Kidney (tissue), 22 donors: ENCODE measurements at places on chromosomes 1 and 21.

- DNase-seq = no peak
These were observed 906 bp upstream of the FBXO28 start for GRCh38 chr1:224113005-224113404.

DNA sequence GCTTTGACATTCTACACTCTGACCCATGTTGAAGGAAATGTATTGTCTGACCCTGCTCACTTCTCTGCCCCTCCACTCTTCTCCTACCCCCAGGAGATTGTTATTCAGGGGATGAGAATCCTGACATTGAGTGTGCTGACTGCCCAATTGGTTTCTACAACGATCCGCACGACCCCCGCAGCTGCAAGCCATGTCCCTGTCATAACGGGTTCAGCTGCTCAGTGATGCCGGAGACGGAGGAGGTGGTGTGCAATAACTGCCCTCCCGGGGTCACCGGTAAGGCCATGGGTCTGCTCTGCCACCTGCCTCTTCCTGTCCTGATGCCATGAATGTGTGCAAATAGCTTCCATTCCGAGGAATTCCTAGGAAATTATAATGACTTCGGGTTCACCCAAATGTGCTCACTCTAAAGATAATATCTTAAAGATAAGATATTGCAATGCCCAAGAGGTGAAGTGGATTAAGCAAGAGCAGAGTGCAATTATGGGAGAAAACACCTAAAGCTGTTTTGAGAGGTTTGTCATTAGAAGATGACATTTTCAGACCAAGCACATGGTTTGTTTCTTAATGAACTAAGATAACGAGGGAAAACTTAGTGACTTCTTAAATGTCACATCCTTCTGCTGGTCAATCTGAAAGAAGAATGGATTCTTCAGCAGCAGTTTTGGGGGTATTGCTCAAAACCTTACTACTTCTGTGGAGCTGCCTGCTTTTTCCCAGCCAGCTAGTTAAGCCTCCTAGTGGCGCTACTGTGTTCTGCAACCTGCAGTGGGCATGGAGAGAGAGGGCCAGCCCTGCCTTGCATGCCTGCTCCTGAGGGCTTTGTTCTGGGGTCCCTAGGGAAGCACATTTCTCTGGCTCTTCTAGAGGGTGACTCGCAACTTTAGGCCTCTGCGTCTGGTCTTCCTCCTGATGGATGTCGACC is 41.6 kb downstream of the LAMC2 start:
- peak; percentile 78 for DNase-seq

DNA sequence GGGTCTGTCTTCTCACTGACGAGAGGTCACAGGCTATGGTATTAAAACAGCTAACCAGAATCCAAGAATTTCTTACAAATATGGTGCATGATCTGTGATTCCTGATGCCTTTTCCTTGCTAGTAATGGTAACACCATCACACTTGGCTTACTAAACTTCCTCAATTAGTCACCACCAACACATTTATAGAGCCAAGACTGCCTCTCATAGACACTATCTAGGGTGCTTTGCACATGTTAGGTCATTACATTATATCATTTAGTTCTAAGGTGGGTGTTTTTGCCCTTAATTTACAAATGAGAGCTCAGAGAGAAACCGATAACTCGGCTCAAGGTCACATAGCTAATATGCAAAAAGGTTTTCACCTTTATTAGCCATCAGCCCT is 8.7 kb downstream of the KIF21B start:
- no peak for DNase-seq

DNA sequence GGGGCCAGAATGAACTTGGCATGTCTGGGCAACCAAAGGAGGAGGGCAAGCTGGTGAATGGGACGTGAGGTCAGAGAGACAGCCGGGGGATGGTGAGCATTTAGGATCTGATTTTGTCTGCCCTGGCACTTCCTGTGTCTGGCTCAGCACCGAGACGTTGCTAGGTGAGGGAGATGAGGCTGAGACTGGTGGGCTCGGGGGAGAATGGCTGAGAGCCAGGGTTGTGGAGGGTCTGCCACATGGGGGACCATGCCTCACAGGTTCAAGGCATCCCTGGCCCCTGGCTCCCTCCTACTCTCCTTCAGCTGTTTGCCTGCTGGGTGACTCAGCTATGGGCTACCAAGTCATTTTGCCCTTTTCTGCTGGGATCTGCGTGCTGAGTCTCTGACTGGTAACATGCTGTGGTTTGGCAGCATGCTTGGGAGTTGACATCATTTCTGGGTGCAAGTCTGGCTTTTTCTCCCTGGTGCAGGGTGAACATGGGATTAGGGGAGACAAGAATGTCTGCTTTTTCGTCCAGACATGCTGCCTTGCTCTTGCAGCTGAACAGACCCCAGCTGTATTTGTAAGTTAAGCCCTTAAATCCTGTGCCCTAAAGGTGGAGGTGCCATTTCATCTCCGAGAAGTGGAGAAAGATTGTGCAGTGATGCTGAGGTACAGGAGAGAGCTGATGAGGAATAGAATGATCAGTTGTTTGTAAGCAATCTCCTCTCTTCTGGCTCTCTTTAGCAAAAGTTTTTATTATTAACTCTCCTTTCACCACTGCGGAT is 17.6 kb downstream of the GALNT2 start:
- no peak for DNase-seq

DNA sequence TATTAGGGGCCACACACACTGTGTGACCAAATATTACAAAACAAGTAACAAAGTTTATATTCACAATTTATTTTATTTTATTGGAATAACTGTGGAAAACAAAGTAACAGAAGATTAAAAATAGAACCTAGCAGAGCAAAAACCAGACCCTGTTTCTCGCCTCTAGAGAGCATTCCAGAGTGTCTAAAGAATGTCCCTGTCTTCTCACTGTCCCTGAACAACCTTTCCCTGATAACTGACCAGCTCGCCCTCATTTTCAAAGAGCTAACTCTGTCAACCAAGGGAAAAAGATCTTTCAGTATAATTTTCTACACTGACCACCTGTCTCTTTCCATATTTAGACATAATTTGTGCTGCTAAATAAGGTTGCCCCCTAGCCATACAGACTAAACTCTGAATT is 646.9 kb downstream of the USP25 start:
- no peak for DNase-seq

DNA sequence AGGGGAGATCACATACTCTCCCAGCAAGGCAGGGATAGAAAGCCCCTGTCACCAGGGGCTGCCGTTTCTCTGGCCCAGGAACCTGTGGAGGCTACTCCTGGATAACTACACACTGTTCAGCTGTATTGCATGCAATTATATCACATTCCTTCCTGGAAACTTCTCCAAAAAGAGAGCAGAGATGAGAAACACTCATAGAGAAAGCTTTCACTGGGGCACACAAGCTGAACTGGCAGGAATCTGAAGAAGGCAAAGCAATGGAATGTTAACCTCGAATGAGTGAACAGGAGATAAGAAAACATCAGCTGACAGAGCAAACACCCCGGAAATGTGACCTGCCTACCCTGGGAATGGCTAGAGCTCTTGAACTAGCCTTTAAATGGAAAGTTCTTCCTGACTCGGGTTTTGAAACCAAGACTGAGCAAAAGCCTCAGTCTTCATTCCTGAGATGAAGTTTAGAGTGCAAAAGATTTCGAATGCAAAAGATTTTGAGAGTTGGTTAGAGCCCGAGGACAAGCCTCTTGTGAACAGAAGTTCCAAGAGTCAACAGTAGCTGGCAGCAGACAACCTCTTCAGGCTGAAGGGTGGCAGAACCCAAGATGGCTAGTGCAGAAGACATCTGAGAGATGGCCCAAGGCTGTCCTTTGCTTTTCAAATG is 32.3 kb downstream of the CCN1 start:
- no peak for DNase-seq

- no peak for DNase-seq
These were observed 44.1 kb downstream of the GPR3 start for GRCh38 chr1:27436204-27437159.

- DNase-seq = peak; percentile 85
These were observed 292.7 kb downstream of the TPR start for GRCh38 chr1:186082235-186082937.

- DNase-seq = no peak
These were observed 86.8 kb upstream of the RAB4A start for GRCh38 chr1:229184066-229184465.

DNA sequence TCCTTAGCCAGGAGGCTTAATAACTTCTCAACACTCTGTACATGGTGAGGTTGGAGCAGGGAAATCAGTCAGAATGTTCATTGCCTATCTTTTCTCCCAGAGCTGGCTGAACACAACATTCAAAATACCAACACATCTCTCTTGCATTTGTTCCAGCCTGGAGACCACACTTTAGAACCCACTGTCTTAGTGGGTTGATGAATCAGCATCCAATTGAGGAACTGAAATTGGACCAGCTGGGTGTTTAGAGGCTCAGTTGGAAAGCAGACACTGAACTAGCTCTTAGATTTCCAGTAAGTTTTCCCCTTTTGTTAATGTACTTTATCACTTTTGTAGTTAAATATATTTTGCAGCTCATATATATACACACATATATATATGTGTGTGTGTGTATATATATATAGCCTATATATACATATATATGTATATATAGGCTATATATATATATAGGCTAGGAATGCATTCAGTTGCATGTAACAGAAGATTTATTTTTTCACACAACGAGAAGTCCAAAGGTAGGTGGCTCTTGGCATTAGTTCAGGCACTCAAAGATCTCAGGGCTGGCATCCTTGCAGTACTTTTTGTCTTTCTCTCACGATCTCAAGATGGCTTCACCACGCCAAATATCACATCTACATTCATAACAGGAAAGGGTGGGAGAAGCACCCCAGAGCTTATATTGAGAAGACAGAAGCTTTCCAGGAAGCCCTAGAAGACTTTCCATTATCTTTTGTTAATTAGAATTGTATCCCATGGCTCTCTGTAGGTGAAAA is 35.0 kb upstream of the HUNK start:
- no peak for DNase-seq

GRCh38 chr1:13228343-13228781 is 2.4 kb upstream of the PRAMEF18 start:
- DNase-seq = no peak
